GM20000 (cell line): ENCODE measurements at places on chromosomes 16 and 17.

GRCh38 chr17:50661795-50662391, 27.2 kb downstream of the ABCC3 start:
- DNase-seq, result no peak

- no peak for DNase-seq
These were observed 21.3 kb upstream of the CDH15 start for GRCh38 chr16:89150090-89150835.

GRCh38 chr16:88642881-88643643, 4.7 kb downstream of the IL17C start:
- no peak for DNase-seq

DNA sequence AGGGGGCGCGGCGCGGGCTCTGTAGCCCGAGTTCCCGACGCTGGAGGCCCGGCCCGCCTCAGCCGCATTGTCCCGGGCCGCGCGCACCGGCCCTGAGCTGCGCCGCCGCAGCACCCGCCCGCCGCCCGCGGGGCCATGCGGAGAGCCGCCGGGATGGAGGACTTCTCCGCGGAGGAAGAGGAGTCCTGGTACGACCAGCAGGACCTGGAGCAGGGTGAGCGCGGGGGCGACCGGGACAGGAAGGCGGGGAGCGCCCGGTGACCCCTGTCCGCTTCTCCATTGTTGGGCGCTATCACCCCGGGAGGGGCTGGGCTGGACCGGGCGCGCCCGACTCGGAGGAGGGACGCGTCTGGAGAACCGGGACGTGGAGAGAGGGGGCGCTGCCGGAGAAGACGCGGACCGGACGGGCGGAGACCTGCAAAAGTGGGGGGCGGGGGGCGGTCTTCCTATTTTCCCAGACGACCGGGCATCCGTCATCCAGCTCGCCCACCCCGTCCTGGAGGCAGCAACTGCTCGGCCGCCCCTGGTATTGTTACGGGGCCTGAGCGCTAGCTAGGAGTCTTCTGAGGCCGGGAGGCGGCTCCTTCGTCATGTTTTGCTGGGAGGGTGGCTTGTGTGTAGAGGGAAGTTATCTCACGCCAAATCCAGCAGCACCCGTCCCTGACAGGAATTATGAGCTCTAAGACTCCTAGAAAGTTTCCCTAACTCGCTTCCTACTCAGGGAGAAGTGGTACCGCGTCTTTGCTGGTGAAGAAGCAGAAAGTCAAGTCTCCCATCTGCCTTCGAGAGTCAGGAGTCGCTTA, 678 bp downstream of the CDR2L start:
- DNase-seq, result no peak

DNA sequence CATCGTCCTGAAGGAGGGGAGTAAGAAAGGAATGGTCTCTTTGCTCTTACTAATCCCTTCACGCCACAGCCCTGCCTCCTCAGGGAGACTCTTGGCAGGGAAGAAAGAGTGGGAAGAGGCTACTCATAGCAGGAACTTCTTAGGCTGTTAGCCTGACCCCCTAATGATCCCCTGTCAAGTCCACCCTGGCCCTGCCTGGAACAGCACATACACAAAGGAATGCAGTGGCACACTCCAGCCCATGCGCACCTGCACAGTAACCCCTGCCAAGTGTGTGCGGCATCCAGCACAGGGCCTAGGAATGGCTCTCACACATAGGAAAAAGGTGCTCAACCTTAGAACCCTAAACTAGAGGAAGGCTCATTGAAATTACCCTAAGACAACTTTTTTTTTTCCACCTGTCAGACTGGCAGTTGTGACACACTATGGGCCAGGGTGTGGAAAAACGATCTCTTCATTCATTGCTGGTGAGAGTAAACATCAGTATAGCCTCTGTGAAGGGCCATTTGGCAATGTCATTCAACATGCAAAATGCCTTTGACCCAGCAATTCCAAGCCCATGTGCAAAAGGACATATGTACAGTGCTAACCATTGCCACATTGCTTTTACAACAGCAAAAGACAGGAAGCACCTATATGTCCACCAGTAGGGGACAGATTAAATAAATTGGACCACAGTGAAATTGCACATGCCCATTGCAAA, 50.1 kb downstream of the PIMREG start:
- no peak for DNase-seq

DNA sequence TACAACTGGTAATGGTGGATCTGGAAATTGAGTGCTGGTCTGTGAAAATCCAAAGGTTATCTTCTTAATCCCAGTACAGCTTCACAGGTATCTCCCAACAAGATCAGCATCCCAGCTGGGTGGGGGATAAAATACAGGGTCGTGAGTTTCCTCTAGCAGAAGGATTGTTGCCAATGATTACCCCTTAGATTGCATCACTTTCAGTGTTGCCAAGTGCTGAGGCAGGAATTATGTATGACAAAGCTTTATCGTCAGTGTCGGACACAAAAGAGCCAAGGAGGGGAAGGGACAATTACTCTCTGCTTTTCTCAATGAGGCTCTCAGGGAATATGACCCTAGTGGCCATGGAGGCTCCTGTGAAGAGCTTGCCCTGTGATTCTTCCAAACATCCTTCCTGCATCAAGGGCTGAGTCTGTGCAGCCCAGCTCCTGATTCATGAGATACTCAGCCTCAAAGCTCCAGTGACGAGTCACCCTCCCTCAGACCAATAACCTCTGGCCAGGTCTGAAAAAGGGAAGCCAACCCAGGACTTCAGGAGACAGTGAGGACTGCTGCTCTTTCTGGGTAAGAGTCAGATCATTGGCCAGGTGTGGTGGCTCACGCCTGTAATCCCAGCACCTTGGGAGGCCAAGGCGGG, 15.0 kb downstream of the OR1F1 start:
- no peak for DNase-seq

DNA sequence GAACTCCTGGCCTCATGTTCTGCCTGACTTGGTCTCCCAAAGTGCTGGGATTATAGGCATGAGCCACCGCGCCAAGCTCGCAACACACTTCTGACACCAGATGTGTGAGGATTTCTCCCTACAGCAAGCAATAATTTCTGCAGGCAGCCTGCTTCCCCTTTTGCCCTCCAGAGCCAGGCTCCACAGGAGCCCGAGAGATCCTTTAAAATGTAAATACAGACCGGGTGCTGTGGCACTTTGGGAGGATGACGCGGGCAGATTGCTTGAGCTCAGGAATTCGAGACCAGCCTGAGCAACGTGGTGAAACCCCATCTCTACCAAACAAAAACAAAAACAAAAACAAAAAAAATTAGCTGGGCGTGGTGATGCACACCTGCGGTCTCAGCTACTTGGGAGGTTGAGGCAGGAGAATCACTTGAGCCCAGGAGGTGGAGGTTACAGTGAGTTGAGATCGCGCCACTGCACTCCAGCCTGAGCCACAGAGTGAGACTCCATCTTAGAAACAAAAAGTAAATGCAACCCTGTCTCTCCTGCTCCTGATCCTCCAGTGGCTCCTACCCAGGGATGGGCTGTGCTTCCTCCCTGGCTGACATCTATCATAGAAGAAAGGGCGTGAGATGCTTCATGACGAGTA, 14.7 kb downstream of the C16orf96 start:
- DNase-seq, result no peak

- peak; percentile 35 for DNase-seq
These were observed 13.2 kb upstream of the TMEM100 start for GRCh38 chr17:55735731-55736405.

DNA sequence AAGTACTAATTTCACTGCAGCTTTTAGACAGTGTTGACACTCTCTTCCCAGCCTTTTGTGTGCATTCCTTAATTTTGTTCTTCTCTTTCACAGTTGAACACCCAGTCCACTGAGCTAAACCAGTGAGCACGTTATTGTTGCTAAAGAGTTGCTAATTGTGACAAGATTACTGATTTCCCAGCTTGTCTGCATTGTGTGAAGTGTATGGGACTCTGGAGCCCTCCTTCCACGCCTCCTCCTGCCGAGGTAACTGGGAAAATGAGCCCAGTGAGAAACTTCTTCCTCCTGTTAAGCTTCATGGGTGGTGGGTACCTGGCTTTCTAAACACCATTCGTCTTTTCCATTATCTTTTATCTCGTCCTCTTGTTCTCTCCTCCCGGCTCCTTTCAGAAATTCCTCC, 29.8 kb upstream of the DNAH17 start:
- no peak for DNase-seq

DNA sequence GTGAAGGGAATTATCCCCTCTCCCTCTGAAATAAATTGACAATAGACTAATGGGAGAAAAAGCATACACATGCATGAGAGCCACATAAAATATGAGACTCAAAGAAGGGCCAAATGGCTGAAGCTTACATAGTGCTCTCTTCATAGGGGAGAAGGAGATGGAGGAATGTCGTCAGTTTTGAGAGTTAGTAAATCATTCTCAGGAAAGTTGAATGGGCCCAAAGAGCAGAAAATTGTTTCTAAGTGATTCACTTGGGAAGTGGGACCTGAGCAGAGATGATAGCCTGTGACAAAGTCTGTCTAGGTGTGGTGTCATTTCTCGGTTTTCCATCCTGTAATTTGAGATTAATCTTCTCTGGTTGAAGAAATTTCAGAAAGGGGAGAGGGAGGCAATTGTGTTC, 35.0 kb downstream of the BCAS3 start:
- no peak for DNase-seq

GRCh38 chr16:9053006-9053601, 38.3 kb upstream of the HAPSTR1 start:
- peak; percentile 31 for DNase-seq

DNA sequence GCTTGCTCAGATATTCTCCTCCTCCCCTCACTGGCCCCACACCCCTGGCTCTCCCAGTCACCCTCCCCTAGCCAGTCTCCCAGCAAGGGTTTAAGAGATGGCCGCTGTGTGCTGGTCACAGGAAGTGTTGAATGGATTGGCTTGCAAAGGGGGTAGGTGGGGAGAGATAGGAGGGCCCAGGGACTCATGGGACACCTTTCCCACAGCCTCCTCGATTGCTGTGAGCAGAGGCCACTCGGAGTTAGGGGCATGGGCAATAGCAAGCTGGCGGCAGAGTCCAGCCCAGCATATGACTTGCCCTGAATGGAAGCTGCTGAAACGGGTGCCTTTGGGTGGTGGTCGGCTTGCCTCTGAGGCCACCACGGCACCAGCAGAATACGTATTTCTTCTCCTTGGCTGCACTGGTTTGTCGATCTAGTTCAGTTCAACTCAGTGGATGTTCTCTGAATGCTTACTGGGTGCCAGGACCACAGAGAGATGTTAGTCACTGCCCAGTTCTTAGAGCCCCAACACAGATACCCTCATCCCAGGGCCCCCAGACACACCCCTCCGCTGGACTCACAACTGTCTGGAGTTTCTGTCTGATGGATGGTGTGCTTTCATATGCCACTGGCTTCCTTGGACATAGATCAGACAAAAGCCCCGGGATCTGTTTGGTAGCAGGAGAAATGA, 6.0 kb downstream of the WFIKKN2 start:
- no peak for DNase-seq

DNA sequence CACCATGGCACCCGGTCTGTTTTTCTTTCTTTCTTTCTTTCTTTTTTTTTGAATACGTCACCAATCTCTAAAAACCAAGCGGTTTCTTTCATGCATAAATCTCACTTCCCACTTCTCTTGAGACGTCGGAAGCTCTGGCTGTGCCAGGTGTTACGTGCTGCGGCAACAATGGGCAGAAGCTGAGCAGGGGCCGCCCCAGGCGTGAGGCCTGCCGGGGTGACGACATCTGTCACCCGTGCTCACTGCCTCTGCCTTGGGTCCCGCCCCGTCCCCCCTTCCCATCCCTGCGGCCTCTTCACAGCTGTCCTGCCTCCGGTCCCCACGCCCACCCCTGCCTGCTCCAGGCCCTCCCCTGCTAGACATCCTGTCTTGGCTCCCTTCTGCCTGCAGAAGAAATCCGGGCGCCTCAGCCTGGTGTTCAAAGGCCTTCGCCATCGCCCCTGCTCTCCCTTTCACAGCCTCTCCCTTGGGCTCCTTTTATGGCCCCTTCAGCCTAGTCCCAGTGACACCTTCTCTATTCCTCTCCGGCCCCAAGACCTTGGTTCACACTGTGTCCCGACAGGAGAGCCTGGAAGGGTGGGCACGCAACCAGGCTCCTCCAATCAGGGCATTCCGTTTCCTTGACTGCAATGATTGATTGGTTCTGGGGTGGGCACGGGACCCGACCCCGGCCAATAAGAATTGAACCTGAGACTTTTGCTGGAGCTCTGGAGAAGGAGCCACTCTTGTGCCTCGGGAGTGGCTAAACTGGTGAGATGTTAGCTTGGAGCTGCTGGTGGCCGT, 4.8 kb downstream of the P2RX1 start:
- peak; percentile 85 for DNase-seq

DNA sequence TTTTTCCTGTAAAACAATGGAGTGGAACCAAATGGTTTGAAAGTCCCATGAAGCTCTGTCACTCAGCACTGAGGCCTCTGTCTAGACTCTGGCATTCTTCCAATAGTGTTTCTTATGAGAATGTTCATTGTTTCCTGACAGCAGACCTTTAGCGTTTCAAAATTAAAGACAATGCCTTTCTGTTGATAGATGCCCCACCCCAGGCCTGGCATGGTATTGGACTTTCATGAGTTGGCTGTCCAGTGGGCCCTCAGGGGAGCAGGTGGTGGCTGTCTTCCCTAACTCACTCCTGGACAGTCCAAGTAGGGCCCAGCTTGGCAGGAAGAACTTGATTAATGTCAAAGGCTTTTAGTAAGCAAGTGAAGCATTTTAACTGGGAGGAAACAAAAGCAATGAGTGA, 186.5 kb upstream of the CCL2 start:
- DNase-seq, result no peak

DNA sequence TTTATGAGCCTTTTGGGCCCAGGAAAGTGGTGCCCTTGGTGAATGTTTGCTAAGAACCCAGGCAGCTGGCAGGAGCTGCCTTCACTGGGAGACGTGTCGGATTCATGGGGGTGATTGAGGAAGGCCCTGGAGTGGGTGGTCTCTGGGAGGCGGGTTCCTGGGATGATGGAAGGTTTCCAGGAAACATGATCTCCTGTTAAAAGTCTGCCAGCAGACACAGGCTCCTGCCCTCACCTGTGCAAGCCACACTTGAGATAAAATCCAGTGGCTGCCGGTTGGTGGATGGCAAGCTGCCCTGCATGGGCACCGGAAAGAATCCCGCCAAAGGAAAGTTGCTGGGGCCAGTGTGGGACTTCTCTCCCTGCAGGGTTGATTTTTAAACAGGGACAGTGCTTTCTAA, 189.0 kb upstream of the CIBAR2 start:
- no peak for DNase-seq

- DNase-seq, result peak; percentile 51
These were observed 3.4 kb downstream of the SPNS1 start for GRCh38 chr16:28977703-28978662.

GRCh38 chr16:49461517-49461951, 87.9 kb downstream of the C16orf78 start:
- DNase-seq, result no peak
